Kidney capillary endothelial cell (primary cell): ENCODE measurements at places on chromosomes 5 and 9.

DNA sequence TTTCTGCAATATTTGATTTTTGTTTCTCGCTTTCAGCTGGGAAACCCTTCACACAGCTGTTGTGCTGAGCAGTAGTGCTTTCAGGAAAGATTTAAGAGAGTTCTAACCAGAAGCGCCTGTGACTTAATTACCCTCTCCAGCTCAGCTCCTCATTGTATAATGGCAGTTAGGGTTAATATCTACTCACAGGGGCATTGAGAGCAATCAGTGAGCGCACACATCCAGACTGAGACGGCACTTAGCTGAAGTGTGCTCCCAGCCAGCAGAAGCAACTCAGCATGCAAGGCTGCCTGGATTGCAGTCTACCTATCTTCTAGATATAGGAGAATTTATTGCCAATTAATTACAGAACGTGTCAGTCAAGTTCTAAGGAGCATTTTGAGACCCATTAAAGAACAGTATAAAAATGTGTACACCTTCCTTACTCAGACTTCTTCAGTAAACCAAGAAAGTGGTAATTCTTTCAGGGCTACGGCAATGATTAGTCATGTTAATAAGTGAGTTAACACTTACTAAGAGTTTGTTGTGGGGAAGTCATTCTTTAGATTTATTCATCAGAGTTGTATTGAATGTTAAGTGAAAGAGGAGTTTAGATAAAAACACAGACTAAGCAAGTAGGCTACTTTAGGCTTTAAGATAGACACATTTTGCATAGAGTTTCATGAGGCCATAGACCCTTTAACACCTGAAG lies 111.7 kb upstream of the PCAT7 start:
- DNase-seq = no peak

DNA sequence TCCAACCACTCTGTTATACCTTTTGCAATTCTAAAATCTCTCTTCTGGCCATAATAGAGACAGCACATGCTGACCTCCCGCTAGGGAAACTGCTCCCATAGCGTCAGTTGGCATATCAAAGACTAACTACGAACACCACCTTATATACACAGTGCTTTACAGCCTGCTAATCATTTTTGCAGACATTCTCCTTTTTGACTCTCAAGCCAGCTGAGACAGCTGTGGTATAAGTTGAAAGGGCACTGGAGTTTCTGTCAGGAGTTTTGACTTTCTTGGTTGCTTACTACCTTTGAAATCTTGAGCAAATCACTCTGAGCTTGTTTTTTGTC lies 160.2 kb upstream of the TBCA start:
- no peak for DNase-seq

- DNase-seq = no peak
Observed at GRCh38 chr5:142065273-142065672, 43.3 kb upstream of the NDFIP1 start.

DNA sequence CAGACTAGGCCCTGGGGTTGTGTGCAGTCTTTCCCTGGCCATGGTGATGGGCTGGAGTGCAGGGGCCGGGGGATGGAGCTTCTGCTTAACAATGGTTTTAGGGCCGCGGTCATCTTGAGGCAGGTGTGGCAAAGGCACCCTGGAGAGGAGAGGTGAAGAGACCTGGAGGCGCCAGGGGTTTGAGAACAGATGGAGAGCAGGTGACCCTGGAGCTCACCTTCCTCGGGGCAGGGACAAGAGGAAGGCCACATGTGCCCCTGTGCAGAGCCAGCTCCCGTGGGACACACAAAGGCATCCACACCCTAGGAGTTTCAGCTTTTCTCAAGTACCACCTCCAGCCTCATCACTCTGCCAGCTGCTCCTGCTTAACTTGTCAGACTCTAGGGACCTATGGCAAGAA lies 46.4 kb upstream of the SH3GL2 start:
- no peak for DNase-seq

GRCh38 chr9:87479801-87480201 lies 17.9 kb upstream of the DAPK1 start:
- no peak for DNase-seq

GRCh38 chr9:108579757-108580439 lies 275.9 kb downstream of the ACTL7B start:
- DNase-seq = no peak
